ENCODE measurements at places on chromosomes 6 and 20. TPM values are rescaled to one million over a fixed set of nuclear protein-coding genes. Genes with fewer than 3 reads are reported as not detected.

GRCh38 chr6:1798303-1798964, 188.7 kb downstream of the FOXC1 start:
- H3K36me3 ChIP-seq, result no peaks in the 10 kb centered on the region
- no peak overlapping the region for H3K4me3 ChIP-seq
- no peaks in the 10 kb centered on the region for H3K4me1 ChIP-seq
- peaks cover 13% of the 10 kb centered on the region for H3K27me3 ChIP-seq

GRCh38 chr20:17838921-17839320, 129.7 kb downstream of the SNX5 start:
- DNase-seq, result no peak
- H3K27ac ChIP-seq, result no peak overlapping the region
- H3K4me1 ChIP-seq, result no peaks in the 10 kb centered on the region
- H3K4me3 ChIP-seq, result no peak overlapping the region
- no peaks in the 10 kb centered on the region for H3K36me3 ChIP-seq

GRCh38 chr20:47174456-47175243, 181.8 kb downstream of the ZMYND8 start:
- no peaks in the 10 kb centered on the region for H3K4me1 ChIP-seq
- peaks cover 34% of the 10 kb centered on the region for H3K27me3 ChIP-seq
- DNase-seq, result no peak
- H3K27ac ChIP-seq, result no peak overlapping the region

- H3K4me3 ChIP-seq, result no peak overlapping the region
- peaks cover 39% of the 10 kb centered on the region for H3K36me3 ChIP-seq
- DNase-seq, result no peak
- H3K27me3 ChIP-seq, result no peaks in the 10 kb centered on the region
- H3K4me1 ChIP-seq, result no peaks in the 10 kb centered on the region
Measured at GRCh38 chr6:119174879-119175817, 96.7 kb upstream of the FAM184A start.

Gene NKX2-4
- not detected for polyA plus RNA-seq

DNA sequence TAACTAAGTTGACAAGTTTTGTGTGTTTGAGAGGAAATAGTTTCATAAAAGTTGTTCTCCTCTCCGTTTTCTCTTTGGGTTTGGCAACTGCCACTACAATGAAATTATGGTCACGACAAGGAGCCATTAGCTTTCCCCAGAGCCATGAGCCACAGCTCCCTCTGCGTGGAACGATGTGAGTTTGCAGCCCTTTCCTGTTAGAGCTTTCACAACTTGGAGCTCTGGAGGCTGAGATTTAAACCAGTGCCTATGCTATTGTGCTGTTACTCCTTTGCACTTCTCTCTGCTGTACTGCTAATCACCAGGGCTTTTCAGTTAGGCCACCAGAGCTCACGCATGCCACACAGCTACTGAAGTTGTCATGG, 29.3 kb upstream of the TXNDC5 start:
- no peak for DNase-seq
- no peaks in the 10 kb centered on the region for H3K4me1 ChIP-seq
- peaks cover 30% of the 10 kb centered on the region for H3K27me3 ChIP-seq

Gene TMEM74B
- 19.0 TPM for polyA plus RNA-seq

Gene CALHM4
- not detected for polyA plus RNA-seq

Gene ZGPAT
- polyA plus RNA-seq, result 27.7 TPM

DNA sequence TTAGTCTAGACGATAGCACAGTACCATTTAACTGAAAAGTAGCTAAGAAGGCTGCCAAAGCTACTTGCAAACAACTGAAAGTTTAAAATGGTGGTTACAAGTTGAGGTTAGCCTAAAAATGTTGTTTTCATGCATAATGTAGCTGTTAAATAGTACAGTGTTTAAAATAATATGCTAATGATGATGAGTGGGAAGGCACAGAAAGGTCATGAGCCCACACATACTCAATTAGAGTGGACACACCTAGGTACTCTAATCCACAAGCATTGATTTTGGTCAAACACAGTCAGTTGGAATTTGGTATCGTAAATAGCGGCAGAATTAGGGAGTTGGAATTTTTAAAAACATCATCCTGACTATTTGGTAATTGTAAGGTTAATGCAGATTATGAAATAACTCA, 7.0 kb downstream of the TXLNB start:
- H3K4me1 ChIP-seq, result no peaks in the 10 kb centered on the region
- H3K27me3 ChIP-seq, result peaks cover 15% of the 10 kb centered on the region
- no peak overlapping the region for H3K4me3 ChIP-seq
- H3K36me3 ChIP-seq, result no peaks in the 10 kb centered on the region
- DNase-seq, result no peak
- no peak overlapping the region for H3K27ac ChIP-seq

Gene POLR3F
- 11.4 TPM for polyA plus RNA-seq

GRCh38 chr20:19937651-19938420, 79.3 kb upstream of the NAA20 start:
- no peak overlapping the region for H3K4me3 ChIP-seq
- DNase-seq, result no peak
- H3K27ac ChIP-seq, result no peak overlapping the region
- H3K36me3 ChIP-seq, result no peaks in the 10 kb centered on the region
- H3K27me3 ChIP-seq, result 0 out of 3 replicates have a peak, but pooled peaks cover 2% of the 10 kb centered on the region

DNA sequence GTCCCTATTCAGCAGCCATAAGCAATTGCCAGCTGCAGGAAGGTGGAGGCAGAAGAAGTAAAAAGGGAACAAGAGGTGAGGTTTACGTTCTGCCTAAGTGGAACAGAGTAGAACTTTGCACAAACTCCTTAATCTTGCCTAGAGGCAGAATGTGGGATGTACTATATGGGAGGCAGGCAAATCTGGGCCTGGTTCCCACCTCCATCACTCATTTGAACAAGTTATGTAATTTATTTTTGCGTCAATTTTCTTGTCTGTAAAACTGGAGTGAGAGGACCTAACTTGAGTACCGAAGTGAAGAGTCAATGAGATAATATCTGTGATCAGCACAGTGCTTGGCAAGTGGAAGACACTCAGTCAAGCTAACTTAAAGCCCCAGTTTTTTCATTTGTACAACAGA, 2.0 kb upstream of the TPBG start:
- H3K36me3 ChIP-seq, result no peaks in the 10 kb centered on the region
- H3K27me3 ChIP-seq, result peaks cover 10% of the 10 kb centered on the region
- DNase-seq, result no peak

DNA sequence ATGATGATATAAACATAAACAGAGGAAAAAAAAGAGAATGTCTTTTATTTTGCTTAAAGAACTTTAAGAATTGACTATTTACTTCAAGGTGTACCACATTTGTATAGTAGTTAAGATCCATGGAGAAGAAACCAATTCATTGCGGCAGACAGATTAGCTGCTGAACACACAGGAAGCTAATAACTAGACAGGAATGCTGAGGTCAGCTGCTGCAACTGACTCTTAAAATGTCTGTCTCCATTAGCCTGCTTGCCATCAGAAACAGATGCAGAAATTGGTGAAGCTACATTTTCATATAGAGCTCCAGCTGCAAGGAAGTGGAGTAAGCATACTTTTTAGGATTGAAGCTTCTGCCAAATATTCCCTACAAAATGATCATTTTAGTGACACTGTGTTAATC, 939.5 kb downstream of the EPHA7 start:
- no peaks in the 10 kb centered on the region for H3K27me3 ChIP-seq
- no peak overlapping the region for H3K27ac ChIP-seq
- H3K4me1 ChIP-seq, result no peaks in the 10 kb centered on the region
- no peak for DNase-seq

Gene C2
- 0.11 TPM for polyA plus RNA-seq

- H3K4me3 ChIP-seq, result no peak overlapping the region
- H3K27ac ChIP-seq, result no peak overlapping the region
- H3K36me3 ChIP-seq, result no peaks in the 10 kb centered on the region
- no peaks in the 10 kb centered on the region for H3K4me1 ChIP-seq
- no peaks in the 10 kb centered on the region for H3K27me3 ChIP-seq
Measured at GRCh38 chr6:103505155-103505518, 1354.6 kb downstream of the HACE1 start.

Gene COL12A1
- not detected for polyA plus RNA-seq

DNA sequence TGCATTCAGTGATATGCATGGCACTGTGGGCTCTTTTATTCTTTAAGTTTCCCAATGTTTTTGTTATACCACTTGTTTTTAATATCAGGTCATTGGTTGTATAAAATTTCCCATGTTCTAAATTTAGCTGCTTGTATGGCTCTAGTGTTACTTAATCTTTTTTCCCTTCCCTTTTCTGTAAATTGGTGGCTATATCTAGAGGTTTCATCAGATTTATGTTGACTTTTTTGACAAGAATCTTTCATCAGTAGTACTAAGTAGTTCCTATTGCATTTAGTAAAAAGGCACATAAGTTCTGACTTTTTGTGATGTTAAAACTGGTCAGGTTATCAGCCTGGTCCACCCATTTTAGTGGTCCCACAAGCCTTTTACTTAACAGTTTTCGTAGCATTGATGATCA, 51.1 kb downstream of the MMS22L start:
- no peaks in the 10 kb centered on the region for H3K27me3 ChIP-seq
- H3K4me3 ChIP-seq, result no peak overlapping the region
- H3K4me1 ChIP-seq, result no peaks in the 10 kb centered on the region
- DNase-seq, result no peak

DNA sequence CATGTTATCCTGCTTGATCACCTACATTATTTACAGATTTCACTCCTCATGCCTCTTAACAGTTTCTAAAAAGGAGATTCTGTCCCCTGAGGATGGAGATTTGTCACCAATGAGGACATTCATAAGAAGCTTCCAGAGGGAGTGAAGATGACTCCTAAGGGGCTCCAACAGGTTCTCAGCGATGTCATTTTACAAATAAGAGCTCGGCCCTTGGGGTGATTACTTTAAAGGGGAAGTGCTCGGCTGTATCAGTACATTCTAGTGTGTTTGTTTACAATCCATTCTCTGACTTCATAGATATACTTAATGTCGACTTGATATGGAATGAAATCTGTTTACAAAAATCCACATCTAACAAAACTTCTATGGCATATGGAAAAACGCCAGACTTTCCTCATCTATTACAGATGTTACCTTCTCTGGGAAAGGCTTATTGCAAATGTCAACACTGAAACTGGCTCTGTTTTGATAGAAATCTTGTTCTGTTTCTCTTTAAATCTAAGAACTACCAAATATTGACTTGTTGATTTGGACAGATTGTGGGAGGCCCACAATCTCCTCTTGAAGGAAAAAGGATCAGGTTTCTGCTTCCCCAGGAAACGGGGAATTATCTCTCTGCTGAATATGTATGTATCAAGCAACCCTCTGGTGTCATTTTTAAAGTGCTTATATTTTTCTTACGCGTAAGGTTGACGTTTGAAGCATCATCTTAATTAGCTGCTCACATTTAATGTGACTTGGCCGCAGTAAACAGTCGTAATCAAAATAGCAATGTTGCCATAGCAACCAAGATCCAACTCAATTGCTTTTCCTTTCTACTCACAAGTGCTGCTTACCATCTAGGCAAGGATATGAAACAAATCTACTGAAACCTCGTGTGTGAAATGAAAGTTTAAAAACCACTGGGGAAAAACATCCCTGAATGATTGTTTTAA, 95.7 kb downstream of the SHLD1 start:
- no peaks in the 10 kb centered on the region for H3K36me3 ChIP-seq
- H3K4me3 ChIP-seq, result no peak overlapping the region
- H3K27ac ChIP-seq, result no peak overlapping the region
- no peaks in the 10 kb centered on the region for H3K27me3 ChIP-seq
- H3K4me1 ChIP-seq, result no peaks in the 10 kb centered on the region

- DNase-seq, result no peak
- peaks cover 9% of the 10 kb centered on the region for H3K36me3 ChIP-seq
- H3K4me3 ChIP-seq, result no peak overlapping the region
- peaks cover 15% of the 10 kb centered on the region for H3K27me3 ChIP-seq
- H3K4me1 ChIP-seq, result peaks cover 8% of the 10 kb centered on the region
Measured at GRCh38 chr20:43721429-43722152, 5.2 kb downstream of the GTSF1L start.
